ENCODE measurements at places on chromosomes 3 and 15.

DNA sequence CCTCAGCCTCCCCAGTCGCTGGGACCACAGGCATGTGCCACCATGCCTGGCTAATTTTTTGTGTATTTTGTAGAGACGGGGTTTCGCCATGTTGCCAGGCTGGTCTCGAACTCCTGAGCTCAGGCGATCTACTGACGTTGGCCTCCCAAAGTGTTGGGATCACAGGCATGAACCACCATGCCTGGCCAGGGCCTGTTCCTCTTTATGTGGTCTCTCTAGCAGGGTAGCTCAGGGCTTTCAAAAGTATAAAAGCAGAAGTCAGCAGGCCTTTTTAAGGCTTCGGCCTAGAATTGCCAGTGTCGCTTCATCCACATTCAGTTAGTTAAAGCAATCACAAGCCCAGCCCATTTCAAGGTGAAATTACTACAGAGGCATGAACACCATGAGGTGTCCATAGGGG, 7.6 kb downstream of the VHL start:
- DNase-seq = no peak

GRCh38 chr3:66615643-66616301, 115.0 kb upstream of the LRIG1 start:
- DNase-seq = no peak

DNA sequence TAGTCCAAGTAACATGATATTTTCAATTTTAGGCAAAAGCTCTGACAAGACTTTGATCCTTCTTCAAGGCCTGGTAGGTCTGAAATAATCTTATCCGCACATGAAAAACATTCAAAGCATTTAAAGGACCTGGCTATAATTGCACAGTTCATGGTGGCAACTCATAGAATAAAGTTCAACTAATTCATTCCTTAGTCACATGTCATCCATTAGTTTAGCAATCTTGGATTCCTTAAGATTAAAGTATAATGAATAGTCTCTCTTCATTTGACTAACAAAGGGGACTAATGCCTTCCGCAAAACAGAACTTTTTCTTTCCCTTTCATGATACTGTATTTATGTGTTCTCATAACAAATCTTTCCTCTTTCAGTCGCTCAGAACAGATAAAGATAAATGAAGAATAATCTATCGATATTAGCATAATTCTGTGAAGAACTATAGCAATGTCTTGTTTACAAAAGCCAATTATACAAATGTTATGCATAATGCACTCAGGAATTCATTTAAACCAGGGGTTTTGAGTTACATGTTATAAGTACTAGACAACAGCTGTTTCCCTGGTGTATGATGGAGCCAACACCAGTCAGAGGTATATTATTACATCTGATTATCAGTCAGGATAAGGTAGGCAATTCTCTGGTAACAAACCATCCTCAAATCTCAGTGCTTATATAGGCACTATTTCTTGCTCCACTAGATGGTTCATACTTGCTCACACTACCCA, 172.5 kb downstream of the POTEB3 start:
- no peak for DNase-seq

DNA sequence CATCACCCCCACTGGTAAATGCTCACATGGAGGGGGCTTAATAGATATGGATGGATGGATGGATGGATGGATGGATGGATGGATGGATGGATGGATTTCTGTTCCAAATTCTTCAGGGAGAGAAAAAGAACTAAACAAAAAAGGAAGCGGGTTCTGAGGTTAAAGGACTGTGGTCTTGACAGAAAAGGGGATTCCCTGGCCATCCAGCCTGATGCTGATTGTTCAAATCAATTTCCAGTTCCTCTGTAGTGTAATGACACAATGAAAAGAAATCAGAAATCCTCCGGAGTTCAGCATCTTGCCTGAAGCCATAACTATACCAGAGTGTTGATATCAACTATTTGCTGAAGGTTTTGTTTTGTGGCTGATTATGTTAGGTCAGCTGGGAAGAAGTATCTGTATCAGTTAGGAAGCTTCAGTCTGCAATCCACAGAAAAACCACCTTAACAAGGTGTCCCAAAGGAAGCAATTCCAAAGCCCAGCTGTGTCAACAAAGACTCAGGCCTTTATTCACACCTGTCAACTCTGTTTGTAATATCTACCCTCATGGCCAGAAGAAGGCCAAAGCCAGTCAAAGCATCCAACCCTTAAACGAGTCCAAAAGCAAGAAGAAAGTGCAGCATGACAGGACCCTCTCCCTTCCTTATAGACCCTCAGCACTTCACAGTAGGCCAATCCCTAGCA, 24.5 kb upstream of the RASA2 start:
- DNase-seq = no peak

DNA sequence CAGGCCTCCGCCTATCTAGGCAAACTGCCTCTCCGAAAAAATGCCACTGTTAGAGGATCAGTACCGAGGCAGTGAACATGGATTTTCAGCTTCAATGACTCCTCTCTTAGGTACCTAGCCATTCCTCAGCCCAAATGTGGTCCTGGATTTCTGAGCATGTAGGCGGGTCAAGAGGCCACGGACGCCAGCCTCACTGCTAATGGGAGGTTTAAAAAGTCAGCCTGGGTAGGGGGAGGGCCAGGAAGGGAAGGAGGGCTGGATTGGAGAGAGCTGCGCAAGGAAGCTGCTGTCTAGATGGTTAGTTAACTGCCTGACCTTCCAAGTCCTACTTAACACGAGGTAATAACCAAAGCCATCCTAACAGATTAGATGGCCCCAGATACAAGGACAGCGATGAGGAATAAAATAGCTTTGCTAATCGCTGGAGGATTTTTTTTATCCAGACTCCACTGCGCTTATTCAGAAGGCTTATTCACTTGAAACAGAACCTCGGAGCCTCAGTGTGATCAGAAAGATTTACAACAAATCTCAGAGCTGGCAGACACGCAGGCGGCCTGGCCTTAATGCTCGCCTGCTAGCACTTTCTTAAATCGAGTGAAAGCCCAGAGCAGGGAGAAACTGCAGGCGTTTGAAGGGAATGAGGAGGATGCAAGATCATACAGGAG, 34.3 kb downstream of the TLE3 start:
- peak; percentile 37 for DNase-seq

GRCh38 chr3:87313641-87314040, 37.3 kb upstream of the POU1F1 start:
- DNase-seq = no peak

DNA sequence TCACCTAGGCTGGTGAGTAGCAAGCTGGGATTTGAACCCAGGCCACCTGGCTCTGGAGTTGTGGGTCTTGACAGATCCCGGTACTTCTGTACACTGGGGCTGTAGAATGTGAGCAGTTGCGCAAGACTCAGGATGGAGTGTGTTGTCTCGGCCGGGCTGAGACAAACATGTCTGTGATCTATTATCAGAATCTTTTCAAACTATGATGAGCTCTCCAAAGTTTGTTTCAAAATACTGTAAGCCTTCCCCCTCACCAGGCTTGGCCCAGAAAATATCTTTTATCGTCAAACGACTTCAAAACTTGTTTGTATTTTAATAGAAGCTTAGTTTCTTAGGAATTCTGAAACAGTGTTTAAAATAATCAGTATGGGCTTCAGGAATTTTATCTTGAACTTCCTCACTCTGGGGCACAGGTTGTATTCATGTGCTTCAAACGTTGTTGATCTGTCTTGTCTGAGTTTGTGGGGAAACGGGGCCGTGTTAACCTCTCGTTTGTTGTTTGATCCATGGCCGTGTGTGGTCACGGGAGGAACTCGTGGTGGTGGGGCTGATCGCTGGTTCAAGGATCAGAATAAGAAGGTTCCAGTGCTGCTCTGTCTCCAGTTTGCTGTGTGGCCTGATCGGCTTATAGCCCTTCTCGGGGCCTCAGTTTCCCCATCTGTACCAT, 40.3 kb upstream of the TFRC start:
- no peak for DNase-seq

DNA sequence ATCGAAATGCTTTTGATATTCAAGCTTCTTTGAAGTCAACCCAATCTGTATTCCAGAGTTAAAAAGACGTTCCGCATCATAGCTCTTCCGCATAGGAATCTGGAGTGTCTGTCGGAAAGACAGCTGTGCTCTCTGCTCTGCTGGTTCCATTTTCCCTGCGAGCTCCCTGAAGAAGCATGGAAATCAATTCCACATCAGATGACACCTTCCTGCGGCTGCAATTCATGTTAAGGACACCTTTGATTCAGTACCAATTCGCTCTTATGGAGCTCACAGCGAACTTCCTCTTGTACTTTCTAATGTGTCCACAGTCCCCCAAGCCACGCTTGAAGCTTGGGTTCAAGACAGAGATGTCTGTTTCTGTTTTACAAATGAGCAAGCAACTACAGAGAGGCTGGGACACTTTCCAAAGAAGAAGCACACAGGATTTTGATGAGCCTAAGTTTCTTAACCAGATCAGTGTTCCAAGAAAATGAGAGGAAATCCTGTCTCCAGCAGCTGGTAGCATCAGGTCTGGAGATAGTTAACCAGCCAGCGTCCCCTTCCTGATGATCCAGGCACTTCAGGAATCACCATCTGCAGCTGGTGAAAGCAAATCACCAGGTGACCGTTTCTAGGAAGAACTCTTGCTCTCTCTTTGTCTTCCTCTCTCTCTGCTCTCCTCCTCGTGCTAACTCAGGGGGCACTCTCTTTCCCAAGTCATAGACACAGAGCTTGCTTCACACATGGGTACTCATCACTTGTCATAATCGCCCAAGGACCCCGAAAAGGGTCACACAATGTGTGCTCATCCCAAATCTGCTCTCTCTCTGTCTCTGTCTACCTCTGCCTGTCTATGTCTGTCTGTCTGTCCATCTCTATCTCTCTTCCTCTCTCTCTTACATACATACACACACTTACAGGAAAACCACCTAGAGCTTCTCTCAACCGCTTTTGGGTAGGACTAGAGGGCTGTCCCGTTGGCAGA, 281.8 kb downstream of the FAM43A start:
- no peak for DNase-seq

DNA sequence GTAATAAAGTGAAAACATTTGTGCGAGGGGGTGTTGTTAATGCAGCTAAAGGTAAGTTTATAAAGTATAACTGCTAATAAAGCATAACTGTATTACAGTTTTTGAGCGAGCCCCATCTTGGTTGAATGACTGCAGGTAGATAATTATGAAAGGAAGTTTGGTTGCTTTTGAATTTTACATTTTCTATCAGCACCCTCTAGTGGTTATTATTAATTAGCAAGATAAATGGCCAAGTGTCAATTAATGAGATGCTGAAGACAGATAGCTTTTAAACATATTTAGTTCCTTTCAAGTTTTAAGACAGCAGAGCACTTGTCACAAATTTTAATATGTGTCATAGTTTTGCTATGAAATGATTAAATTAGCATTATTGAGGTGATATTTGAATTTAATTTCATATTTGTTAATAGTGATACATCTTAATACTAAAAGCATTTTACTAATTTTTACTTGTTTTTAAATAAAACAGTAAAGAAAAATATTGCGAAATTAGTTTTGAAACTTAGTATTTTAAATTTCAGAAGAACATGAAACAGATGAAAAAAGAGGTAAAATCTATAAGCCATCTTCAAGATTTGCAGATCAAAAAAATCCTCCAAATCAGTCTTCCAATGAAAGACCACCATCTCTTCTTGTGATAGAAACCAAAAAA, 15.1 kb downstream of the U2SURP start:
- no peak for DNase-seq

DNA sequence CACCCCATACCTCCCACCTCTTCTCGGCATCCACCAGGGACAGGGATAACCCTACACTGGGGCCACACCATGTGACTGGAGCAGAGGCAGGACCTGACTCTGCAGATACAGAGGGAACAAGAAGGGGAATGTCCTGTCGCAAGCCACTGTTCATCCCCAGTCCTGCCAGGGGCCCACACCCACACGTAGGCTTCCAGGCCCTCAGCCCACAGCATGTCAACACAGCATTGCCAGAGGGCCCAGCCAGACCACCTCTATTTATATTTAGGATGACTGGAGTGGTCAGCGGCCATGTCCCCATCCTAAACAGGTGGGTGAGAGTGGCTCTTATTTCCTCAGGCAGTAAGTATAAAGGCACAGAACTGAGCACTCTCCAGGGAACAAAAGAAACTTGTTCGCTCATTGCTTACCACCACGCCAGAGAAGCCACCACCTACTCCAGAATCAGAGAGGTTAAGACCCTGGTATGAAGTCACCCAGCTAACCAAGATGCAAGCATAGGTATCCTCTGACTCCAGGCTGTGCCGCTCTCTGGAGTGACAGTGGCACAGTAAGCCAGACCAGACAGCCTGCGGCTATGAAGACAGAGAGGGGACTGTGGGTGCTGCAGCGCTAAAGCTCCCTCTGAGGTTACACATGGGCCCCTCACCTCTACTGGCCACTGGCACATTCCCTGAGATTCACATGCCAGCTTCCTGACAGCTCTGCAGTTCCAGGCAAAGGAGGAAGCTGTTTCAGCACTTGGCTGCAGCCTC, 67.9 kb downstream of the LRIG1 start:
- no peak for DNase-seq

- DNase-seq = no peak
Observed at GRCh38 chr3:98563661-98564281, 29.6 kb downstream of the CPOX start.

DNA sequence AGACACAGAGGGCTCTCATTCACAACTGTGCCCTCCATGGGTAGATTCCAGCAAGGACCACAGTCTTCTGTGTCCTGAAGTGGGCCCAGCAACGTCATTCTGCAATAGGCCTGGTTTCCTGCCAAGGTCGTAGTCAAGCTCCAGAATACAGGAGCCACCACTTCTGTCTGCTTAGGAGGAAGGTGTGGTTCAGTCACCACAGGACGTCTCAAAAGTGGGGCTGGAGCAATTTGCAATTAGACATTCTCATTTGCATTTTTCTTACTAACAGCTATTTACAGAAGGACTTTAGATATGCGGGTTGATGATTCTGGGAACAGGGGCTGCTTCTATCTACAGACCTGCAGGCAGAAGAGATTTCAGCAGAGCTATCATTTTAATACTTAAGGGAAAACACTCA, 58.7 kb upstream of the MYRIP start:
- no peak for DNase-seq

DNA sequence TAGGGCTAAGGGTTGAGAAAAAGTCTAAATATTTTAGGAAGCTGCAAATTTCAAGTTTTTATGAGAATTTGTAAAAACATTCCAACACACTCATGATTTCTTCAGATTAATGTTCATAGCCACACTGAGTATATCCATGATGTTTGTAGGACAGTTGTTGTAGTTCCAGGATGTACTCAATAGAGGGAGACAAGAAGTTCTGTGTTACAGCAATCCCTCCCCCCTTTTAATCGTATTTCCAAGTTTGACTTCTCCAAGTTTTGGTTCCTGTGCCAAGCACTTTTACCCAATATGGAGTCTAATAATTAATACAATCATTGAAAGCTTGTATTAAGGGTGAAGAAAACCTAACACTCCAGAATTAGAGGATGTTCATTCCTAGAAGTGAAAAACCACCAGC, 143.4 kb downstream of the FEZF2 start:
- DNase-seq = no peak

DNA sequence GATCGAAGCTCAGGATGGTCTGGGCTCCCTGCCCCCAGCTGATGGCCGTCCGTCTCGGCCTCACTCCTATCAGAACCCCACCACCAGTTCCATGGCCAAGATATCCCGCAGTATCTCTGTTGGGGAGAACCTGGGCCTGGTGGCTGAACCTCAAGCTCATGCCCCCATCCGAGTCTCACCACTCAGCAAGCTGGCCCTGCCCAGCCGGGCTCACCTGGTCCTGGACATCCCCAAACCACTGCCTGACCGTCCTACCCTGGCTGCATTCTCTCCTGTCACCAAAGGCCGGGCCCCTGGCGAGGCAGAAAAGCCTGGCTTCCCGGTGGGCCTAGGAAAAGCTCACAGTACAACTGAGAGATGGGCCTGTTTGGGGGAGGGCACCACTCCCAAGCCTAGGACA, 4.4 kb upstream of the JMJD7 start:
- no peak for DNase-seq

GRCh38 chr3:77648214-77648613, 608.3 kb downstream of the ROBO2 start:
- no peak for DNase-seq

Measured in renal pelvis (tissue), 12 donors.